Jurkat, Clone E6-1 (cell line): ENCODE measurements at places on chromosomes 5 and 9.
A peak's percentile ranks its signal among the peaks of the same experiment; 100 is the strongest.

GRCh38 chr5:150320044-150320613 is 17.4 kb upstream of the ARSI start:
- no peak for DNase-seq

- no peak for DNase-seq
These were observed 351.1 kb upstream of the IRX2 start for GRCh38 chr5:3102531-3102930.

DNA sequence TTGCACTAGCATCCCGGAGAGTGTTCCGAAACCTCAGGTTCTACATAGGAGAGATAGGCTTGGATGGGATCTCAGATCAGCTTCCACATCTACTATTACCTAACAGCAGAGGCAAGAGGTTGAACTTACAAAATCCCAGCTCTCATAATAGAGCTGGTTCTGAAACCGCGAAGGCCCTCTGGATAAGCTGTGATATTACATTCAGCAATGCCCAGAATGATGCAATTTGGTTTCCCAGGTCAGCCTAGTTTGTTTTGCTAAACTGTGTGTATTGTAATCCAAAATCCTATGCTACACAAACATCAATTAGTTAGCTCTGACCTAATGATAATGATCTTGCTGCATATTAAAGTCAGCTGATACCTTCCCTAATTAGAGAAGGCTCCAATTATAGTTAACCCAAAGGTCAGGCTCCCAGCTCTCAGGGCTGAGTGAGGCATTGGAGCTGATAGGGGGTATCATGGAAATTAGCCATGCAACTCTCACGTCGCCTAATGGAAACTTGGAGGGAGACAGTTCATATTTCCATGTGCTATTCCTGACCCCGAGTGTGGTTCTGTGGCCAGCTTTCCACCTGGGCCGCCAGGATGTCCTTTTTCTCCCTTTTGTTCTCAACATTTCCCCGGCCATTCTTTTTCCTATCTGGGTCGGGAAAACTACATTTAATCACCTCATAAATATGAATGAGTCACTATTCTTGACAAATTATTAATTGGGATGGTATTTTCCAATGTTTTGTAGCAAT is 278.4 kb upstream of the IRX1 start:
- DNase-seq: no peak

GRCh38 chr5:104170926-104171325 is 608.3 kb upstream of the NUDT12 start:
- no peak for DNase-seq

DNA sequence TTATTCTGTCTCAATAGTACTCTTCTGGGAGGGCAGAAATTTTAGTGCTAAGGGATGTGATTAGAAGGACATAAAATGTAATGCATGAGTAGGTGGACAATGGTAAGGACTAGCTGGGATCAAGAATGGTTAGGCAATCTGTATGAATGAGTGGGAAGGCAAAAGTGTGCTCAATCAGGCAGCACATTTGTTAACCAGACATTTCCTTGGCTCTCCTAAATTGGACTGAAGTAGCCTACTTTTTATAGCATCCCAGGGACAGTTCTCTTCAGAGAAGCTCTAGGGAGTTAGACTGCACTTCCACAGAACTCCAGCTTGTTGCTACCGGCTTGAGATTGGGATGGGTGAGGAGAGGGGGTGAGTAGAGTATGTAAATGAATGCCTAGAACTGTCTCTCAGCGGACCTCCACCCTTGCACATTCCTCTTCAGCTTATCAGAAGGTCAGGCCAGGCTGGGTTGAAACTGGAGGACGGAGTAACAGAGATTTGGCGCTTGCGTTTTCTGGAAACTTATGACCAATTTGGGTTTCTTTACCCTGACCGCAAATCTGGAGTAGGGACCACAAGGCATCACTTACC is 19.0 kb upstream of the ARL14EPL start:
- no peak for DNase-seq

DNA sequence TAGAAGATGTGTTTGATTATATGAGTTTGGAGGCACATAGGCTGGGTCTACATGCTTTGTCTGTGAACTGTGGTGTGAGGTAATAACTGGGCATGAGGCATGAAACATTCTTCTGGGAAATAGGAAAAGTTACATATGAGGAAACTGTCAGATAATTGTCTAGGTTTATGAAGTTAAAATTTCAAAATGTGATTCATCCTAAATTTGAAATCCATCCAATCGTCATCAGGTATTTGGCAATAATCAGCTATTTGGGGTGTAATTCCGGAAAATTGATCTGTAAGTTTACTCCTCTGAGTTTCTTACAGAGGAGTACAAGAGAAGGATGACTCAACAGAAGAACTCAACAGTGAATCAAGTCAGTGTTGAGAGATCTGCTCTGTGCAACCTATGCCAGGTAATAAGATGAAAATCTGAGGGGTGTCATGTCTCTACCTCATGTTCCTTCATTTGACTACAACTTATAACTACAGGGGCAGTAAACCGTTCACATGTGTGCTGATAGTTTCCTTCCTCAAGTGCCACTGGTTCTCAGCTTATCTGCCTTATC is 1171.6 kb upstream of the CDH18 start:
- DNase-seq: no peak

DNA sequence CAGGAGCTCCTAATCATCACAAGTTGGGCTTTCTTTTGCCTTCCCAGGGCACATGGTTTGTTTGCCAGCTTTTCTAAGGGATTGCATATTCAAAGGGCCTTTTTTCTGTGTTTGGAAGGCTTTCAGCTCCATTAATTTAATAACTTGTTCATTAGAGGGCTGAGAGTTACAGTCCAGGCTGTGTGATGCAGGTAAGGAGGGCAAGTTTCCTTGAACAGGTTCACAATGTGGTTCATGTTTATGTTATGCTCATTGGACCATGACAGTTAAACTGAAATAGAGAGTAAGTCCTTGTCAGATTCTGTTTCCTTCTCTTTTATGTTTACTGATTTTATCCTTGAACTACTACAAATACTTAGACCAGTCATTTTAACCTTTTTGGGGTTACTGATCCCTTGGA is 174.4 kb downstream of the MARCHF11 start:
- DNase-seq: no peak

GRCh38 chr9:109967651-109968642 is 187.9 kb downstream of the PALM2AKAP2 start:
- DNase-seq: peak; percentile 54

- DNase-seq: peak; percentile 72
These were observed 4.4 kb downstream of the GPR107 start for GRCh38 chr9:130058154-130058553.

GRCh38 chr9:111056538-111056937 is 18.3 kb upstream of the LPAR1 start:
- DNase-seq: no peak

GRCh38 chr5:170584450-170585058 is 80.7 kb downstream of the KCNIP1 start:
- DNase-seq: no peak

DNA sequence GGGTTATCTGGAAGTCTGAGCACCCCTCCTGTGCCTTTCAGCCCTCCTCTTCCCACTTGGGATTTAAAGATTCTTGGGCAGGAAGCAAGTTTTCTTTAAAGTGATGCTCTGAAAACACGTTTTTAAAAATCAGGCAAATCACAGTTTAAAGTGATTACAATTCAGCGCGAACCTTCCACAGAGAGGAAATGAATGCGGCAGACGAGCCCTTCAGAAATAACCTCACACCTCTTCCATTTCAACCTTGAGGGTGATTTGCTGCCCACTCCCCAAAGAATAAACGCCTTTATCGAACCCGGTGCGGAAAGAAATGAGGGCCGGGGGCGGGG is 2.3 kb upstream of the EFNA5 start:
- no peak for DNase-seq

DNA sequence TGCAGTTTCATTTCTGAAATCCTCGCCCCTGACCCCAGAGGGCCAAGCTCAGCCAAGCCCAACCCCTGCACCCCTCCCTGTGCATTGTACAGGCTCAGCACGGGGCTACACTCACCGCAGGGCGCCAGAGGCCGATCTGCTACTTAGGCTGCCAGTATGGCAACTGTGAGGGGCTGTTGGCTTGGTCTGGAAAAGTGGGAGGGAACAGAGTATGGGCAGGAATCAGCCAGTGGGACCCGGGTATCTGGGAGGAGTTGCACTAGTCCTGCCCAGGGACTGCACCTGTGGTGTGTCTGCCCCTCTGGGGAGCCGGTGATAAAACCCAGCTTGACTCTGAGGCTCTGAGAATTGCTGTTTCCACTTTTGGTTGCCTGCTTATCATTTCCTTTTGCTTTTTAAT is 167.4 kb upstream of the KIF2A start:
- DNase-seq: peak; percentile 65

- no peak for DNase-seq
These were observed 149.7 kb downstream of the PRELID2 start for GRCh38 chr5:145685417-145685816.

DNA sequence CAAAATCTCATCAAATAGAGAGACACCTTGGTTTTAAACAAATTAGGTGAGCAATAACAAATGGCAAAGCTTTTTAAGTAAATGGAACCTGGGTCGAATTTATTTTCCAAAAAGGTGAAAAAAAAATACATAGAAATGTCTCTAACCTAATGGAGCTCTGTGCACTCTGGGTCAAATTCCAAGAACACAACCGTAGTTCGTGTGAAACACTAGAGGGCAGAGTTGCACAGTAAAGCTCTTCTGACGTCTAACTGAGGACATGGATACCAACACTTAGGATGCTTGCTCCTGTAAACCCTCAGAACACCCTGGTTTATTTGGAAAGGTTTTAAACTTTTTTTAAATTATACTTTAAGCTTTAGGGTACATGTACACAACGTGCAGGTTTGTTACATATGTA is 18.9 kb downstream of the MARCHF11 start:
- DNase-seq: peak; percentile 65

DNA sequence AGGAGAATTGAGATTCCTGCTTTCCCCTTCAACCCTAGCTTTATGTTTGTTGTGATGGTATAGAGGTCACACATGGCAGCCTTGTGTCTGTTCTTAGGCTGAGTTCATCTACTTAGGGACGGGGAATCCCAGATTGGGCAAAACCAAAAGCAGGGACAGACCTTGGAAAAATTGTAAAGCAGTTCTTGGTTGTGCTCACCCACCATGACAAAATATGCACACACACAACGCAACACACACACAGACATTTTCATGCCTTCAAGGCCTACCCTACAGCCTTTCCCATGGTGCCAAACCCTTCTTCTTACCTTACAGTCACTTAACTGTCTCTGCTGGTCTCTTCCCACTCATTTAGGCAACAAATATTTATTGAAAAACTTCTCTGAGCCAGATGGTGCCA is 14.8 kb downstream of the PCDHGC5 start:
- no peak for DNase-seq

DNA sequence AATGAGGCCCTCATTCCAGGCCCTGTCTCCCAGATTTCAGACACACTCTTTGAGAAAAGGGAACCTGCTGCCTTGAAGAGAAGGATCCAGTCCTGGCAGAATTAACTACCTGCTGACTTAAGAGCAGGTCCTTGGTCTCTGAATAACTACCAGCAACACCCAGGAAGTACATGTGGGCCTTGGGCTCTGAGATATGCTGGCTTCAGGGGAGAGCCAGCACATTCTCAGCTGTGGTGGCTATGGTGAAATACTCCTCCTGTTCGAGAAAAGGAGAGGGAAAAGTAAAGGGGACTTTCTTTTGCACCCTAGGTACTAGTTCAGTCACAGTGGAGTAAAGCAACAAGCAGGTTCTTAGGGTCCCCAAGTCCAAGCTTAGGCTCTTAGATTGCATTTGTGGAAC is 120.0 kb downstream of the HMHB1 start:
- no peak for DNase-seq

- no peak for DNase-seq
These were observed 6.2 kb downstream of the CACFD1 start for GRCh38 chr9:133465984-133466383.

- DNase-seq: no peak
These were observed 1189.4 kb downstream of the EFNA5 start for GRCh38 chr5:106481374-106481773.

DNA sequence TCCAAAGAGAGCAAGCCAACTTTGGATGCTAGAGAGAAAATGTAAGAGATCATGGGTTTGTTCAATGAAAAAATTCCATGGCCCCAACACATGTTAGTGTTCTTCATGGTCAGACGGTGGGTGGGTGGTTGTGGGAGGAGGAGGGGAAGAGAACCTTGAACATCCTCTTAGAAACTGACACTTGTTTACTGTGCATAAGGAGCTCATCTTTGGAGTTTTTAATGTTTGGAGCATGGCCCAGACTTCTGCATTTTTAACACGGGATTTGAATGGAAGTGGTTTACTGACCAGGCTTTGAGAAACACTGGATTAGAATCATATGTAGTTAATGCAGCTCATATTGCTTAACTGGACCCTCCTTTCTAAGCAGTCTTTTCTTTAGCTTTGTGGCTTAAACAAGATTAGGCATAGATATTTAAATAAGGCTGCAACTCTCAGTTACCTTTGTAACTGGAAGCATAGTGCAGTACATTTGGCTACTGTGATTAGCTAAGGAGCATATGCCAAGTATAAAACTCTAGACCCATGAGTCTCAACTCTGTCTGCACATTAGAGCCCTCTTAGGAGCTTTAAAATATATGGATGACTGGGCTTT is 60.1 kb downstream of the FOCAD start:
- no peak for DNase-seq

- DNase-seq: no peak
These were observed 67.5 kb downstream of the KCNIP1 start for GRCh38 chr5:170571281-170571731.

DNA sequence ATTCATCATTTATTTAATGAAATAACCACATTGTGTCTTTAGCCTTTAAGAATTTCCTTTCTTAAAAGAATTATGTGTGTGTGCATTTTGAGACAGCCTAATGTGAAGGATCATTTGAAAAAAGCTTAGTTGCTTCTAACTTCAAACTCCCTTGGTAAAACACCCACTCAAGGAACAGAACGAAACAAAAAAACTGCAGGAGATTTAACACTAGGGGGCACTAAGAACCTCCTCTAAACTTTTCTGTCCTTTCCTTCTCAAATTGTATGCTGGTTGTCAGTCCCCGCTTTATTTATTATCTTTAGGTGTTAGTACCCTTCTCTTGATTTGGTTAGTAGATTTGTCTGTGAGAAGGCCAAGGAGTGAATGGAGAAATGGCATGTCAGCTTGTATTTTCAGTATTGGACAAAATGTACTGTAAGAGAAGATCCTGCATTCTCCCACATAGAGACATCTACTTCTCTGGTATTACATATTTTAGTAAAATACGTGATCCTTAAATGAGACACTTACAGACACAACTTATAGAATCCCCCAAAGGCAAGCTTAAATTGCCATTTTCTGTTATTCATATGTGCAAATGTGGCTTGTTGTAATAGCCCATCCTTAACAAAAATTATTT is 229.7 kb downstream of the MRPS30 start:
- DNase-seq: peak; percentile 37

DNA sequence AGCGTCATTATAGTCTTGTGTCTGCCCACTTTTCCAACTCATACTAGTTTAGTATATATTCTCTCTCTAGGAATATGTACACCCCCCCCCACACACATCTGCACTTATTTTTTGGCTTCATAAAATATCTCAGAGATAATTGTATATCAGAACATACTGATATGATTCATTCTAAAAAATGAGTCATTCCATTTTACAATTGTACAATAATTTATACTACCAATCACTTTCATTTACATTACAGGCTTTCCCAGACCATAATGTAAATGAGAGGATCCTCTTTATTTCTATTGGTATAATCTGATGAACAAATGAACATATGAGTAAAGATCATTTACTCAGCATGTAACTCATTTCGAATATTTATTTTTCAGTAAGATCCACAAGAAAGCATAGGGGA is 1842.9 kb upstream of the C9orf72 start:
- DNase-seq: no peak

GRCh38 chr5:112996830-112997374 is 20.3 kb downstream of the DCP2 start:
- no peak for DNase-seq

- DNase-seq: no peak
These were observed 83.2 kb downstream of the PHAX start for GRCh38 chr5:126683912-126684311.
